GM12878 (cell line): ENCODE measurements at places on chromosomes 4 and X.

DNA sequence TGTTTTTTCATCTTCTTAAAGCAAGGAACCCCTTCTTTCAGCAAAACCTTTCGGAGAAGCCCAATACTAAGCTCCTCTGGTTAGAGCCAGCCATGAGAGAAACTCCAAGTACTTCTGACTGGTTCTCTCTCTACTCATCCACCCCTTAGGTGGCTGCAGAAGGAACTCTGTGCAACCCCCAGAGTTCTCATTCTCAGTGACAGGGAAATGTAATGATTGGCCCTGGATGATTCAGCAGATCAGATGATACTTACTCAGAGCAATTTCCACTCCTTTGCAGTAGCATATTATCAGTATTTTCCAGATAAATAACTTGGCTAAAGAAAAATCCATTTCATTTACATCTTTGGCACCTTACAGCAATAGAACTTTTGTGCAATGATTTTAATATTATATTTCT is 3.2 kb downstream of the SPP1 start:
- no peak for DNase-seq

DNA sequence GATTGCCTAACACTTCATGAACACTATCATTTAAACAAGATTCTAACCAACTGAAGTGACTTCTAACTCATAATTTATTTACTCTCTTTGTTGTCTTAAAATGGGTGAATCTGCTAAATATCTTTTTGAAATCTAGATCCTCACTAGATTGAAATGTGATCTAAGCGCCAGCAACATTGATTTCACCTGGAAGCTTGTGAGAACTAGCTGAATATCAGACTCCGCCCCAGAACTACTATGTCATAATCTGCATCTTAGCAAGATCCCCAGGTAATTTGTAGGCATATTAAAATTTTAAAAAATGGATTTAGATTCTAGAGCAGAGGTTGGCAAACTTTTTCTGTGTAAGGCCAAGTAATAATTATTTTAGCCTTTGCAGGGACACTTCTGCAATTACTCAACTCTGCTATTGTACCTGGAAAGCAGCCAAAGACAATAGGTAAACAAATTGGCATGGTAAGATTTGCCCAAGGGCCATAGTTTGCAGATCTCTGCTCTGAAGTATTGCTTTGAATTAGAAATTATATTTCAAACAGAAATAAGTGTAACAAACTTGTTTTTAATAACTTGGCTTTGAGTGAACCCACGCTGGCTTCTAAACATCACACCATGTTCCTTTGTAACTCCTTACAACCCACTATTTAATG is 121.5 kb downstream of the REELD1 start:
- no peak for DNase-seq

DNA sequence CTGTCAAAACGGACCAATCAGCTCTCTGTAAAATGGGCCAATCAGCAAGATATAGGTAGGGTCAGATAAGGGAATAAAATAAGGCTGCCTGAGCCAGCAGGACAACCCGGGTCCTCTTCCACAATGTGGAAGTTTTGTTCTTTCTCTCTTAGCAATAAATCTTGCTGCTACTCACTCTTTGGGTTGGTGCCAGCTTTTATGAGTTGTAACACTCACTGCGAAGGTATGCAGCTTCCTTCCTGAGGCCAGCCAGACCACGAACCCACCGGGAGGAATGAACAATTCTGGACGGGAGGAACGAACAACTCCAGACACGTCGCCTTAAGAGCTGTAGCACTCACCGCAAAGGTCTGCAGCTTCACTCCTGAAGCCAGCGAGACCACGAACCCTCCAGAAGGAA is 287.8 kb downstream of the RAPGEF2 start:
- DNase-seq = no peak

DNA sequence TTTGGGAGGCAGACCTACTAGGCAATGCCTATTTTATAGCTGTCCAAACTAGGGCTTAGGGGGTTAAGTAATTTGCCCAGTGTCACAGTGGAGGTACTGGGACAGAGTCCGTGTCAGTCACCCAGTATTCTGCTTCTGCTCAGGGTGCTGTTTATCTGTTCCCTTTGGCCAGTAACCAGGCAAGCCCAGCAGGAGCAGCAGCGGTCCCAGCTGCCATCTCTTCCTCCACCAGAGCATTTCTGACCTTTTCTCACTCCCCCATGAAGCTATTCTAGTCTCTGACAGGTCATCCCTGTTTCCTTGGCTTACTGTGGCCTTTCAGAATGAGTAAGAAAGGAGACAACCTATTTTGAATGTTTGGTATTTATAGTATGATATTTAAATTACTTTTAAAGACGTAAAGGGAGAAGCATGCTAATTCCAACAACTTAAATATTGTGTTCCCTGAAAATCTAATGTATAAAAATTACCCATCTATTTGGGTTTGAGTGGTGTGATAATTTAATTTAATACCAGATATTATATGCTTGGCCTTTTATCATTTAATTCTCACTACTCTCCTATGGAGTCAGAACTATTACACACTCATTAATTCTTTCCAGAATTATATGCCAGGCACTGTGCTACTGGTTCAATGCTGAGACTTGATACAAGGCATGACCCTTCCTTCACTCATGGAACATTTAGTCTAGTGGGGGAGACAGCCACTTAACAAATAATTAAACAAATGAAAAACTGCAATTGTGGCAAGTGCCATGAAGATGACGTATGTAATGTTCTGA is 60.6 kb downstream of the RPS6KA3 start:
- no peak for DNase-seq

DNA sequence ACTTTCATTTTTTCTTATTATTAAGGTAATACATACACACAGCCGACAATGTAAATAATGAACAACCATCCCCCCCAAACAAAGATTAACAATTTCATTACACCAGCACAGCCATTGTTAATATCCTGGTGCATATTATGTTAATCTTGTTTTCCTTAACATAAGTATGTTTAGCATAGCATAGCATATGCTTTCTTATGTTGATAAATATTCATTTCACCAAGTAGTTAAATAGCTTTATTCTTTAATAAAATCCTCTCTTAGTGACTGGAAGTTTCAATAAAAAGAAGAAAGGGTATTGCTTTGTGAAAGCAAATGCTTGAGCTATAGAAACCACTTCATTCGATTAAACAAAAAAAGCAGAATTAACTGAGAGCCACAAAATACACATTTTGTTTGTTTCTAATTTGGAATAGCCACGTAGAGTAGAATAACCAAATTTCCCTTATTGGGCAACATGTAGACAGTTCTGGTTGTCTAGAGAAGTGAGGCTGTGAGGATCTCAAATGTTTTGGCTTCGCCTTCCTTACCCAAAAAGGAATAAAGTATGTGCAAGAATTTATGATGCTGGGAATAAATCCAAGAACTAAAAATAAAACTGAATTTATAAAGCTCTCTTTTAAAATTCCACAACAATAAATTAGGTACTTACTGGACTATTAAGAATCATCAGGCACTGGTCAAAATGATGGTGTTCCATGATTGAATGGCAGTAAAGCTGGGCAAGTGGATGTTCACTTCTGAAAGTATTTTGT is 118.0 kb downstream of the PDE5A start:
- no peak for DNase-seq

- no peak for DNase-seq
Measured at GRCh38 chr4:55296096-55296495, 49.9 kb upstream of the SRD5A3 start.

- no peak for DNase-seq
Measured at GRCh38 chr4:930827-931193, 1.3 kb downstream of the GAK start.

- no peak for DNase-seq
Measured at GRCh38 chr4:180449395-180449956, 1793.7 kb upstream of the TENM3 start.

DNA sequence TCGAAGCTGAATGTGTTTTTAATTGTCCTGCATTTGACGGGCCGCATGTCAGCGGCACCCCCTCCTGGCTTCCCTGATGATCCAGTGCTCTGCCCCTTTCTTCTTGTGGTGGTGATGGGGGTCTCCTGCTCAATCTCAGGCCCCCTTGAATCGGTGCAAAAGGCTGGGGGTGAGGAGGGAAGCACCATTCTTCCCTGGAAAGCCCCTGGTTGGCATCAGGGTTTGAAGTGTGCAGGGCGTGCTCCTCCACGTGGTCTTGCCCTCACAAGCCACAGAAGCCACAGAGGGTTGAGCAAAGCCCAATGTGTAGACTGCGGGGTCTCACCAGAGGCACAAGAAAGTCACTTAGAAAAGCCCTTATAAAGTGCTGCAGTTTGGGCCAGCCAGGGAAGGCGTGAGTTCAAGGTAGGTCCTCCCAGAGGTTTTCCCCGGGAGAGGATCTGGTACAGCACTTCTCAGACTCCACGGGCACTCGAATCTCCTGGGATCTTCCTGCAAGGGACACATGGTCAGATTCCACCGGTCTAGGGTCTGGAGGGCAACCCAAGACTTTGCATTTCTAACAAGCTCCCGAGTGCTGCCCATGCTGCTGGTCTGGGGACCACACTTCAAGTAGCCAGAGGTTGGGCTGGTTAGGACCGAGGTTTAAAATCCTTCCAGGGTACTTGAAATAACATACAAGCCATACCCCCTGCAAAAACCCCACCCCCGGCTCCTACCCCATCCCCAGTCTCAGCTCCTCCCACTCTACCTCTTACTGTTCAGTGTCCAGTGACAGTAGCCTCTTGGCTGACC is 35.1 kb downstream of the PSAPL1 start:
- DNase-seq = no peak

- DNase-seq = no peak
Measured at GRCh38 chr4:46993075-46994006, at the start of gene GABRA4. Gene GABRA4 (minus strand): TSS chr4:46993581. CDS start chr4:46993424, 157 bp downstream.

DNA sequence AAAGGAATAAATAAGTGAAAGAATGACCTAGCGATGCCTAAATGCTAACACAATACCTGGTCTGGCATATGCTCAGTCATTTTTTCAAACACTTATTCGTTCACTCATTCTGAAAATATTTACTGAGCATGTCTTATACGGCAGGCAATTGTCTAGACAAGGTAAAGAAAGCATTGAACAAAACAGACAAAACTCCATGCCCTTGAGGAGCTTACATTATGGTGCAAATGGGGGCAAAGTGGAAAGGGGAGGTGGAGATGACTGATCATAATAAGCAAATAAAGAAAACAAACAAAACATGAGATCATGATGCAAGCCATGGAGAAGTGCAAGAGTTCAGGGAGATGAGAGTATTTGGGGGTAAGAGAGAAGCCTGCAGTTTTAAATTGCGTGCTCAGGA is 334.6 kb upstream of the PPARGC1A start:
- no peak for DNase-seq

DNA sequence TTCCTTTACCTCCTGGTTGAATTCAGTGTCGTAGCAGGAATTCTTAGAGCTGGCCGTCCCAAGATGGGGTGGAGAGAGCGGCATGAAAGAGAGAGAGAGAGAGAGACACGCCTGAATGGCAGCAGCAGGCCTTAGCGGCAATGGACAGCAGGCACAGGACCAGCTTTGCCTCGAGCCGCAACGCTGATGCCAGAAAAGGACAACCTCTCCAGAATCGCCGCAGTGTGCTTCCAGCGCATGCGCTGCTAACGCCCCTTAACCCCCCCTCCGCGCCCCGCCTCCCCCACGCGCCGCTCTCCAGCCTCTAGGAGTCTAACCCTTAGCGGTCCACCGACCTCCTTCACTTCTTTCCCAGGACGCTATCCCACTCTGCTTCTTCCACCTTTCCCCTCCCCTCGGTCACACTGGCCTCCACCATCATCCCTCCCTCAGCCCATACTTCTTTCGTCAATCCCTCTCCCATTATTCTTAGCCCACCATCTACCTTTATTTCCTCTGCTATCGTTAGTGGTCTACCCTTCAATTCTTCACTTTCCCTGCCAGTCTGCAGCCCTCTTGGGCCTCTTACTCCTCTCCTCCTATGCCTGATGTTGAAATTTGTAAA is 10.5 kb upstream of the ZCCHC13 start:
- DNase-seq = no peak

DNA sequence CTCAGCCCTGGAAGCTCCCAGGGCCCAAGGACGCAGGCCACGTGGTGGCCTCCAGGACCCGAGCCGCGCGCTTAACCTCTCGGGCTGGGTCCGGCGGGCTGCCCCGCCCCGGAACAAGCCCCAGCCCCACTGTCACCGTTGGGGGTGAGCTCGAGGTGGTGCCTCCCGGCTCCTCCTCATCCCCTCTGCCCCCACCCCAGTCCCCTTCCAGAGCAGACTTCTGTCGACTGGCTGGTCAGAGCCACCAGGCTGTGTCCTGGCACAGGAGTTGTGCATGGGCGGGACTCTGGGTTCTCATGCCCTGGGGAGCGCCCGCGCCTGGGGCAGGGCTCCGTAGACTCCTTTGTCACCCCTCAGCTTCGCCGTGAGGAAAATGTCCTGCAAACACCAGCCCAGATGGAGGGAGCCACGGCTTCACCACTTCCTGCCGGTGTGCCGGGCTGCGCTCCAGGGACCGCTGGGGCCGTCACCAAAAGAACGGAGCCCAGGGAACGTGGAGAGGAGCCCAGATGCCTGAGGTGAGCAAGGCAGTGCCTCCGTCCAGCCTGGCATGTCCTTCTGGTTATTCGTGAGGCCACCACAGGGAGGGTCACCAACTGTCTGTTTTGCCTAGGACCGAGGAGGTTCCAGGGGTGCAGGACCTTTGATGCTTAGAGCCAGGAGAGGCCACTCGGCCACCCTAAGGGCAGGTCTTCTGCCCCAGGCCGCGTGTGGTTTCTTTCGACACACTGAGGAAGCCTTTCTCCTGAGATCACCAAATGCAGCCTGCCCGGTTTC is 7.1 kb upstream of the RGS12 start:
- no peak for DNase-seq

DNA sequence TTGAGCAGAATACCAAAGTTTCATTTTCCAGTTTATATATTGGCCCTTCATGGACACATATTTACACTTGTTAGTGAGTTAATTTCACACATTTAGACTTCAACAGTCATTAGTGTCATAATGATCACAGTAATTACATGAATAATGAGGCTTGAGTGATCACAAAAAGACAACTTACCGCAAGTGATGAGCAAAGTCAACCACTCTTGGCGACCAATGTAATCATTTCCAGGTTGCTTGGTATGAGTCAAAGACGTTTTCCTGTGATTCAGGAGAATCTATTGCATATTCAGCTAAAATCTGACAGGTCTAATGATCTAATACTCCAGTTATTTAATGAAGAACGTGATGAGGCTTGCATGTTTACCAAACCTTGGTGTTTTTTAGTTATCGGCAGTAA is 407.9 kb upstream of the TENM3 start:
- no peak for DNase-seq

DNA sequence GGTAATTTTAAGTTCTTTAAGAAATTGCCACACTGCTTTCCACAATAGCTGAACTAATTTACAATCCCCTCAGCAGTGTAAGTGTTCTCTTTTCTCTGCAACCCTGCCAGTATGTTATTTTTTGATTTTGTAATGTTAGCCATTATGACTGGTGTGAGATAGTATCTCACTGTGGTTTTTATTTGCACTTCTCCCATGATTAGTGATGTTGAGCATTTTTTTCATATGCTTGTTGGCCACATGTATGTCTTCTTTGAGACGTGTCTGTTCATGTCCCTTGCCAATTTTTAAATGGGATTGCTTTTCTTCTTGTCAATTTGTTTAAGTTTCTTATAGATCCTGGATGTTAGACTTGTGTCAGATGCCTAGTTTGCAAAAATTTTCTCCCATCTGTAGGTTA is 86.1 kb downstream of the BMP3 start:
- no peak for DNase-seq

- DNase-seq = no peak
Measured at GRCh38 chr4:184362396-184362795, 112.0 kb downstream of the IRF2 start.
